ENCODE measurements at places on chromosomes 5 and 9.

DNA sequence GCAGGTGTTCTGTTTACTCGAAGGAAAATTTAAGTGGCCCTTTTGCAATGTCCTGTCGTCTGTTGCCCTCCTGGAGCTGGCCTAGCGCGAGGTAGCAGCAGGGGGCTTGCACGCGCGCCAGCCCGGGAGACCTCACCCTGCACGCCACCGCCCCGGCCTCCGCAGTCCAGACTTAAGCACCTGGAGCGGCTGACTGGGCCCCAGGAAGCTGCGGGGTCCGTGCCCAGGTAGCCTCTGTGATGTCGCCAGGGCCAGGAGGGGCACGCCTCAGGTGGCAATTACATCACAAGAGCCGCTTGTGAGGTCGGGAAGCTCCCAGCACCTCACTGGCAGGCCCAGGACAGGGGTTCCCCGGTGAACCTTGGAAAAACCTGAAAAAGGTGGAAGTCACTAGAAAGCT, at the start of gene SAXO1:
Gene SAXO1 (minus strand): TSS at position 195 of the 400 bp plus-strand sequence. CDS start 301 bp downstream, outside the sequence.
- no peak for DNase-seq

DNA sequence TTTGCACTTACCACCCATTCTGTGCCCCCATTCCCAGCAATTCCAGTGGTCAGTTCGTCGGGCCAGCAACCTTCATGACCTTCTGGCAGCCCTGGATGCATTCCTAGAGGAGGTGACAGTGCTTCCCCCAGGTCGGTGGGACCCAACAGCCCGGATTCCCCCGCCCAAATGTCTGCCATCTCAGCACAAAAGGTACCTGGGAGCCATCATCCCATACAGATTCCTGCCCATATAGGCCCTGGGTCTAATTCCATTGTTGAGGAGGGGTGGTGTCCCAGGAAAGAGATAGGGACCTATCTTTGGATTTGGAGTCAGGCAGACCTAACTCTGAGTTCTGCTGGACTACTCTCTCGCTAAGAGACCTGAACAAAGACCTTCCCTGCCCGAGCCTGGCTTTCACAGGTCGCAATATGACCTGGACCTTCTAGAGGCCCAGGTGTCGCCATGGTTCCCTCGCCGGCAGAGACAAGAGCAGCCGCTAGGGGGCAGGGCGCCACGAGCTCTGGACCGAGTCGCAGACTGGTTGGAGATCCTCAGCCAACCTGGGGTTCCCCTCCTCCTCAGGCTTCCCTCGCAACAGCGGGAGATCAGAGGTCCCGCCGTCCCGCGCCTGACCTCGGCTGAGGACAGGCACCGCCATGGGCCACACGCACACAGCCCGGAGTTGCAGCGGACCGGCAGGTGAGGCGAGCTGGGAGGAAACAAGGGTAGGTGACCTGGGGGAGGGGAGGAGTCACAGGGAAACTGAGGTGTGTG, 3.1 kb downstream of the SLC4A9 start:
- peak; percentile 72 for DNase-seq

DNA sequence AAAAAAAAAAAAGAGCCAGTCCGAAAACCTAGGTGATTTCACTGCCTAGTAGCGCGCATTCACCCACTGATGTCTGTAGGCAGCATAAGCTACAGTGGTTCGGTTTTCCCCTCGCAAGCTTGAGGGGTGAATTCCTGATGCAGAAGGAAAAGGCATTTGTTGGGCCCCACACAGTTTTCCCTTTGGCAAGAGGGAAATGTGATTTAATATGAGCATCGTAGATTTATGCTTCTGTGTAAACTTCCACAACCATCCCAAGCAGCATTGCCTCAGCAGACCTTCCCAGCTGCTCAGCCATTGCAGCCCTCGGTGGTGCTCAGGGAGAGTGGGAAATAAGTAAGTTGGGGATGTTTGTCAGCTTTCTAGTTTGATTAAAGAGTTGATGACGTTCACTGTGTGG, 231.5 kb upstream of the PPP1R2B start:
- no peak for DNase-seq

DNA sequence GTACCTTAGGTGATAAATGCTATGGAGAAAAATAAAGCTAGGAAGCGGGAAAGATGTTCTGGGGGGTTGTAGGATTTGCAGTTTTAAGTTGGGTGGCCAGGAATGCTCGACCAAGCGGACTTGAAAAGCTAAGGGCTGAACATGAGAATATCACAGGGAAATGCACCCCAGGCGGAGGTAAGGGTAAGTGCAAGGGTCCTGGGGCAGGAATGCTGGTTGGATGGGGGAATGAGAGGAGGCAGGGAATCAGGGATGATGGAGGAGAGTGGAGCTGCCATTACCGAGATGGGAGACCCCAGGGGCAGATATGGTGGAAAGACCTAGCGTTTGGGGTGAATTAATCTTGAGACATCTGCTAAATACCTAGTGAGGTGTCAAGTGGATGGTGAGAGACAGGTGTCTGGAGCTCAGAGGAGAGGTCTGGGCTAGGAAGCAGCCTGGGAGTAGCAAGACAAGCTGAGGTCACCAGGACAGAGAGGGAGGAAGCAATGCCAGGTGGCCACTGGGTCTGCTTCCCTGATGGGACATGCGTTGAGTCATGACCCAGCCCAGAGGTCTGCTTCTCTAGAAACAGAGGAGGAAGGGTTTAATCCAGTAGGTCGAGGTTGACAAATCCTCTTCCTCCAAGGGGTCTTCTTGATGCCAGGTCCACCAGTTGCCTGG, 77.7 kb upstream of the ASS1 start:
- no peak for DNase-seq

DNA sequence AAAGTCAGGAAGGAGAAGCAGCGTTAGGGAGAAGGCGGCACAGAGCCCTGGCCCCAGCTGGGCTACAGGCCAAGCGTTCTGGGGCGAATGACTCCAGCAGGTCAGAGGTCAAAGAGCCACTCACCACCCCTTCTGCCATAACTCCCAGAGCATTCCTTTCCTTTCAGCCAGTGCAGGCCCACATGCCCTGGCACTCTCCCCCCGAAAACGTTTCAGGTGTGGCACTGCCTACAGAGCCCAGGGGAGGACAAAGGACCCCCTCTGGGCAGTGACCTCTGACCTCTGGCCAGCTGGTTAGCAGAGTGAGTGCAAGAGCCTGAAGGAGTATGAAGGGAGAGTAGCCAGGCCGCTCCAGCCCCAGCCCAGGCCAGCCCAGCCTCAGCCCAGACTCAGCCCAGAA, 4.9 kb downstream of the ABCA2 start:
- DNase-seq = no peak

DNA sequence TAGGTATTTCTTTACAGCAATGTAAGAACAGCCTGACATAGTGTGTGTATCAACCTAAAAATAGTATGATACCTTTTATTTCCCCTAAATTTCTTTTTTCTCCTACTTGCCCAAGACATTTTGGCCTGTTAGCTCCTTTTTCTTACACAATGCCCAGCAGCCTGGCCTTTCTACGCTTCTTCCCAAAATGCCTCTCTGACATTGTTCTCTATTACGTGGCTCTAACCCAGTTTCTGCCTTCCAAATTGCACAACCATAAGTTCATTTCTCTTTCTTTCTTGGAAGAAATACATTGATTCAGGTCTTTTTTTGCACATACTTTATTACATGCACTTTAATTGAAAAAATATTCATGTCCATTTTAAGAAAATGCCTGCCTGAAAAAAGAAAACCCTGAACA, 408.2 kb downstream of the PRR16 start:
- DNase-seq = no peak

GRCh38 chr9:20095430-20096092, 306.7 kb upstream of the SLC24A2 start:
- no peak for DNase-seq

- DNase-seq = no peak
Observed at GRCh38 chr5:106314221-106314824, 1356.4 kb downstream of the EFNA5 start.

- DNase-seq = no peak
Observed at GRCh38 chr9:27499451-27499850, 24.6 kb upstream of the IFNK start.

GRCh38 chr9:130927995-130928900, 10.8 kb downstream of the FIBCD1 start:
- no peak for DNase-seq

DNA sequence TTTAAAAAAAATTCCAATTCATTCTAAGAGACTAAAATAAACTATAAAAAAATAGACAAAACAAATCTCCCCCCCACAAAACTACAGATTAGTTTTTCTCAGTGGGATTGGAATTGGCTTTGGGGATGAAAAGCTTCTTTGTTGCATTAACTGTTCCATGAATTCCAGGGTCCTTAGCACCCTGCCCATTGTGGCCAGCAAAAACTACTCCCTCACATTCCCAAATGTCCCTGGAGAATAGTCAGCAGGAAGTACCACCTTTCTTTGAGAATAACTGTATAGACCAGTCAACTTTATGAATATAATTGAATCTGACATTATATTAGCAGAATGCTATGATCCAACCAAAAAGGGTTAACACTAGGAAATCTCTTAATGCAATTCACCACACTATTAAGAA, 147.9 kb downstream of the LPAR1 start:
- DNase-seq = no peak

Measured in central memory CD4-positive, alpha-beta T cell (primary cell).